ENCODE measurements at places on chromosomes 12 and 14. TPM values are rescaled to one million over a fixed set of nuclear protein-coding genes. Genes with fewer than 3 reads are reported as not detected.

Gene SLCO1C1
- total RNA-seq = 3.7 TPM

- no peak overlapping the region for H3K27ac ChIP-seq
- no peak for DNase-seq
- no peaks in the 10 kb centered on the region for H3K36me3 ChIP-seq
- no peaks in the 10 kb centered on the region for H3K27me3 ChIP-seq
- H3K4me1 ChIP-seq = no peaks in the 10 kb centered on the region
Measured at GRCh38 chr12:93300611-93301021, 77.1 kb upstream of the NUDT4 start.

Gene IL26
- not detected for total RNA-seq

DNA sequence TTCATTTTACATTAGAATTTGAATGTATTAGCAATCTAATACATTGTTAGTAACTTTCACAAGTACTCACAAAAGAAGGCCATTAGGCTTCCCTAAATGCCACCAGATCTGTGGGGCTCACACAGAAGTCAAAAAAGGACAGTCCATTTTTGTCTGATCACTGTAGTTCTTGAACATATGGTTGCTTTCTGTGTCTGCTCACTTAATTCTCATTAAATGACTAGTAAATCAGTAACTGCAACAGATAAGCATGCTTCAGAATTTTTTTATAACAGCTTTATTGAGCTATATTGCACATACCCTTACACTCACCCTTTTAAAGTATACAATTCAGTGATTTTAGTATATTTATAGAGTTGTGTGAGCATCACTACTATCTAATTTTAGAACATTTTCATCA is 71.4 kb downstream of the DENND5B start:
- no peak for DNase-seq
- H3K4me1 ChIP-seq = peaks cover 28% of the 10 kb centered on the region
- no peaks in the 10 kb centered on the region for H3K36me3 ChIP-seq
- H3K27me3 ChIP-seq = no peaks in the 10 kb centered on the region
- H3K4me3 ChIP-seq = no peak overlapping the region

Measured in stomach (tissue), 19 donors.